ENCODE measurements at places on chromosomes 4 and X.
A peak's percentile ranks its signal among the peaks of the same experiment; 100 is the strongest.

- DNase-seq: no peak
Observed at GRCh38 chr4:38898245-38898644, 30.6 kb downstream of the FAM114A1 start.

- DNase-seq: no peak
Observed at GRCh38 chrX:139078761-139079280, 367.3 kb upstream of the FGF13 start.

GRCh38 chr4:183657564-183657963 lies 1.4 kb downstream of the RWDD4 start:
- DNase-seq: no peak

GRCh38 chrX:85215946-85216345 lies 27.6 kb downstream of the SATL1 start:
- DNase-seq: no peak

DNA sequence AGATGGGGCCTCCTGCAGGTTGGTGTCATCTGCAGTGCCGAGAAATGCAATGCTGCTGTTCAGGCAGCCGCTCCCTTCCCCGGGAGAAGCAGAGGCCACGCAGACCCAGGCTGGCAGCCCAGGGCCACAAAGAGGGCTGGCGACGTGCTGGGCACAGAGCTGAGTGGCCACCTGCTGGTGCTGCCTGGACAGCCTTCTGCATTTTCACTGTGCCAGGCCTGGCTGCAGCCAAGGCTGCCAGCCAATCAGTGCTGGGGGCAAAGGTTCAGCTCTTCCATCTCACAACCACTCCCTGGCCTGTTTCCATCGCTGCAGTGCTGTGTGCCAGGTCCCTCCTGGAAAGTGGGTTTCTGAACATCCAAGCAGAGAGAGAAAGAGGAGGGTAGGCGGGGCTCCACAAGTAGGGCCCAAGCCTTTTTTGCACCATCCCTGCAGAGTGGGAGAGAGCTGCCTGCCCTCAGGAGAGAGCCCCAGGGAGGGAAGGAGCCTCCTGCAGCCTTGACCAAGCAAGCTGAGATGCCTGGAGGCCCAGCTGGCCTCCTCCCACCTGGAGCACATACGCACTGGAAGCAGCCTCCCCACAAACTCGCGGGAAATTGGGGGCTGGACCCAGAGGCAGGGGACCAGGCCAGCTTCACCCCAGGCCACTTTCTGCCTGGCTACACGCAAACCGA lies 20.1 kb downstream of the ADRA2C start:
- DNase-seq: no peak

- DNase-seq: peak; percentile 85
Observed at GRCh38 chrX:153972368-153973126, at the start of gene TMEM187. TMEM187 (plus strand) TSS chrX:153972754; CDS start chrX:153982063, 9,309 bp downstream.

GRCh38 chrX:2967998-2968909 lies 38.1 kb upstream of the ARSH start:
- peak; percentile 14 for DNase-seq
